ENCODE measurements at places on chromosomes 6 and 20.

DNA sequence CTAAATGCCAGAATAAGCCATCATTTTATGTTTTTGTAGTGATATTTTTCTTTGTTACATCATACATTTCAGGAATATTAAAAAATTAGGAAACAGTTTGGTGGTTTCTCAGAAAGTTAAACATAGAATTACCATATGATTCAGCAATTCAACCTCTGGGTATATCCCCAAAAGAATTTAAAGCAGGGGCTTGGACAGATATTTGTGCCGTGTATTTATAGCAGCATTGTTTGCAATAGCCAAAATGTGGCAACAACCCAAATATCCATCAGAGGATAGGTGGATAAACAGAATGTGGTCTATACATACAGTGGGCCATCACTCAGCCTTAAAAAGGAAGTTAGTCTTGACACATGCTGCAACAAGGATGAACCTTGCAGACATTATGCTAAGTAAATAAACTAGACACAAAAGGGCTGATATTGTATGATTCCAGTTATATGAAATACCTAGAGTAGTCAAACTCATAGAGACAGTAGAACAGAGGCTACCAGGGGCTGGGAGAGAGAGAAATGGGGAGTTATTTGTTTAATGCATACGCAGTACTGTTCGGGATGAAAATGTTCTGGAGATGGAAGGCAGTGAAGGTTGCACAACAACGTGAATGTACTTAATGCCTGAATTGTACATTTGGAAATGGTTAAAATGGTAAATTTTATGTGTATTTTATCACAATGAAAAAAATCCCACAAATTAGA is 18.9 kb upstream of the TRAF3IP2 start:
- DNase-seq = no peak

GRCh38 chr6:96888745-96889144 is 8.9 kb downstream of the NDUFAF4 start:
- DNase-seq = no peak

- peak; percentile 47 for DNase-seq
Measured at GRCh38 chr6:17705428-17705777, 1.3 kb downstream of the NUP153 start.

GRCh38 chr6:111685526-111685925 is 79.8 kb upstream of the TRAF3IP2 start:
- no peak for DNase-seq

DNA sequence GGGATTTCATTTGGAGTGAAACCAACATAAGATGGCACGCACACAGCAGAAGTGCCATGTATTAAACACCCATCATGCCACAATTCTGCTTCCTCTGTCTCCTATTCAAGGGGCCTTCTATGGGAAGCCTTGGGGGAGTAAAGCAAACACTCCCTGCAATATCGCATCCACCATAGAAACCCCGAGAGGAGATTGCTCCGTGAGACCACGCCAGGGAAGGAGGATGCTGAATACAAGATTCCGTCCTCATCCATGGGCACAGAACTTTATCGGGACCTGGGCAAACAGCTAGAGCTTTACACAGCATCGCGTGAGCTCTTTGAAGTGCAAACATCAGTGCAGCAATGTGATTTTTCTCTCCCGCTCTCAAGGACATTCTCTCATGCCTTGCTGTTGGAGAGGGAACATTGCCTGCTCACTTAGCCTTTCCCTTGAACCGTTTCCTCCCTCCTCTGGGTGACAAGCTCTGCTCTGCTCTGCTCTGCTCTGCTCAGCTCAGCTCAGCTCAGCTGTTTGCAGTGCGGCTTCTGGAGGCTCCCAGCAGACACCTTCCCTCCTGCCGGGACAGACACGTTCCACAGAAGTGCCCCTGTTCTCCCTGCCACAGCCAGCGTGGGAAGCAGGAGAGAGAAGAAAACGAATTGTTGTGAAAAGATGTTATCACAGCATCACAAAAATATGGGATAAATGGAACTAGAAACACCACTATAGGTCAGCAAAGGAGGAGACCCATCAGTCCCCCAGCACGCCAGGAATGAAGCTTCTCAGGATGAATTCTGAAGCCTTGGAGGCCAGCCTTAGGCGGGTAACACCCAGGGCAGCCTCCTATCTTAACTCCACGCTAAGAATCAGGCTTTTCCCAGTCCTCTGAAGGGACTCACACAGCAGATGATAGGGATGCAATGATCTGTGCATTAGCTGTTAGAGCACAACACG is 48.2 kb downstream of the RNASET2 start:
- no peak for DNase-seq

DNA sequence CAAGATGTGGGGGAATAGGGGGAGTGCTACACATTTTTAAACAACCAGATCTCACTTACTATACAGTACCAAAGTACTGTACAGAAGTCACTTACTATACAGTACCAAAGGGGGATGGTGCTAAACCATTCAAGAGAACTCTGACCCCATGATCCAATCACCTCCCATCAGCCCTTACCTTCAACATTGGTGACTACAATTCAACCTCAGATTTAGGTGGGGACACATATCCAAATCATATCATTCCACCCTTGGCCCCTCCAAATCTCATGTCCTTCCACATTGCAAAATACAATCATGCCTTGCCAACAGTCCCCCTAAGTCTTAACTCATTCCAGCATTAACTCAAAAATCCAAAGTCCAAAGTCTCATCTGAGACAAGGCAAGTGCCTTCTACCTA is 49.9 kb upstream of the CD2AP start:
- DNase-seq = no peak

DNA sequence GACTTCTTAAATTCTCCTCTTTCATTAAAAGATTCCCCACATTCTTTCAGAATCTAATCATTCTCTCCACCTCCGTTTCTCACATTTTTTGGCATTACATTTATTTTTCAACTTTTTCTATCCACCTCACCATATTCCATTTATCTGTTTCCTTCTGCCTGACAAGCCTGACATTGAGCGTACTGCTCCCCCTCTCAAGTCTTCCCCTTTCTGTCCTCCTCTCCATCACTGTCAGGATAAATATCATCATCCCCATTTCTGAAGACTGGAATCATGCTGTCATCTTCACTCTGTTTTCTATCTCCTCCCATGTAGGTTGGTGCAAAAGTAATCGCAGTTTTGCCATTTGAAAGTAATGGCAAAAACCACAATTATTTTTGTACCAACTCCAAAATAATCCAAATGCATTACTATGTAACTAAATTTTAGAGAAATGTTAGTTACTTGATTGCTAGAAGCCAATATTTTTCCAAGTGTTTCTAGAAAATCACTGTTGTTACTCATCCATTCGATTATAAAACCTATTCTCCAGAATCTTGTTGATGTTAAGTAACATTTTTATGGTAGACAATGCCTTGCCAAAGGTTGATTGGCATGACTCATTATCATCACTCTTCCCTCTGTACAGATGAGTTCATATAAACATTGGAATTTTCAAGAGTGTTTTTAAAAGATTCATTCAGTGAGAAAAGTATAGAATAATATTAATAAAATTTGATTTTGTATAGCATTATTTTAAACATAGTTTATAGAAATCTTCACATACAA is 292.3 kb upstream of the RNF217 start:
- no peak for DNase-seq

DNA sequence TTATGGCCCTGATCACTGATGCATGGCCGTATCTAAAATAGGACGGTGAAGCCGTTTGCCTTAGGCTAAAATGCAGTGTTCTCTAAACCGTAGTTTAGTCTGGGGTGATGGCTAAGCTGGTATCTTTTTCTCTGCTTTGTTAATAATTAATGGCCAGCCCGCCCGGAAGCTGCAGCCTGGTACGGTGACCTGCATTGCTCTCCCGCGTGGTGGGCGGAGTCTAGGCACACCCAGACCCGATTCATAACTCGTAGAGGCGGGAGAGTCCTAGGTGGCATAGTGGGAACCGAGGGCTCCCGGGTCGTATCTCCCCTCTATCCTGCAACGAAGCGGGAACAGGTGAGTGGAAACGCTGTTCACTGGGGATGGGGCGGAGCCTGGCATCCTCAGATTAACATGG is 5.5 kb downstream of the CDH4 start:
- DNase-seq = no peak

- DNase-seq = no peak
Measured at GRCh38 chr6:116190550-116190949, 63.3 kb downstream of the TSPYL4 start.

- DNase-seq = no peak
Measured at GRCh38 chr6:47587493-47587892, 109.9 kb downstream of the CD2AP start.

GRCh38 chr6:46116289-46116688 is 13.5 kb upstream of the ENPP4 start:
- no peak for DNase-seq

GRCh38 chr6:80642452-80642851 is 536.0 kb downstream of the BCKDHB start:
- no peak for DNase-seq

GRCh38 chr20:33306807-33307206 is 23.8 kb downstream of the BPIFB1 start:
- DNase-seq = no peak

DNA sequence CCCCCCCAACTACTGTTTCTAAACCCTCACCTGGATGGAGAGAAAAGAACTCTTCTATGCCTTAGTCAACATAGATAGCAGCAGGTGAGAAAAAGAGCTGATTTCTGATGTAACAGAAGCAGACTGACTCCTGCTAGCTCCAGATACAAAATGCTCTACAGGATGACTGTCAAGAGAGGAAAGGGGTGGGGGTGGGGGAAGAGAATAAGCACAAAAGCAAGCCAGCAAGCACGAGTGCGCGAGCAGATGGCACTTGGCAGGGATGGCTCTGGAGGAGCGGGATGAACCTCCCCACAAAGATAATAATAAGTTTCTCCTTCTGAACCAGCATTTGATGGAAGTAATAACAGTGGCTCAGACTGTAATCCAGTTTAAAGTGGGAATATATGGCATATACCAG is 45.6 kb upstream of the SPDEF start:
- DNase-seq = no peak

DNA sequence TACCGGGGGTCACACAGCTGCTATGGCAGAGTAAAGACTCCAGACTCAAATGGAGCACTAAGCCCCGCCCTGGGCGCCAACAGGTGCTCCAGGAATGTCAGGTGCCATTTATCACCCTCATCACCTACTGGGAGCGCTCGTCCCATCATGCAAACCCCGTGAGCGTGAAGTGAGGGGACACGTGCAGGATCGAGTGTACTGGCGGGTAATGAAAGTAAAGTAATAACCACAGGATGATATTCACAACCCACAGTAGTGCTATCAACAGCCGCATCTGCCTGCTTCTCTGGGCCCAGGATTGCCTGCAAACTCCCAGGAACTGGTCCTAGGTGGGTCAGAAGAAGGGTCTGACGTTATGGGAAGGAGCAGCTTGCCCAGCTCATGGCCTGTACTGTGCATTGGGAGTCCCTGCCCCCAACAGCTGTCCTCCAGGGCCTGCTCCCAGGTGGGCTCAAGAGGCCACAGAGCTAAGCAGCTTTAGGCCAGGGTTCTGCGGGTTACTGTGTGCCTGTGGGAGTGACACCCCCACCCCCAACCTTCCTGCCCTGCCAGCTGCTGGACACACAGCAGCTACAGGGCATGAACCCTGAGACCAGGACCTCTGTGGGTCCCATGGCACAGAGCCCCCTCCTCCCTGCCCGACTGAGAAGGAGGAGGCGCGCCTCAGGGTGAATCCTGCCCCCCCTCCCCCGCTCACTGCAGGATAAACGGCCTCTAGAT is 120.5 kb upstream of the SULF2 start:
- DNase-seq = no peak

DNA sequence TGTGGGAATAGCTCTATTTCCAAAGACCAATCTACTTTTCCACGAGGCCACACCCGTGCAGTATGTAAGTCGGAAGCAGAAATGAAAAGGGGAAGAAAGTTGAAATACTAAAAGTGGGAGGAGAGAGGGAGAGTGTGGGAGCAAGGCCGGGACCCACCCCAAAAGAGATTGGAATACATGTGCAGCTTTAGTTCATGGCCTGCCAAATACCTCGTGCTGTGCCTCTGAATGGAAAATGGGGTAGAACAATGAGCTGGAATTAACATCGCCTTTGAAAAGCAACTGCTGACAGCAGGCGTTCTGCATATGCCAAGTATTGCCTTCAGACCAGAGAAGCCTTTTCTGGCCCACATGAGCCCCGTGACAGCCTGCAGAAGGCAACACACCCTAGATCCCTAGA is 155.6 kb downstream of the CD83 start:
- no peak for DNase-seq

DNA sequence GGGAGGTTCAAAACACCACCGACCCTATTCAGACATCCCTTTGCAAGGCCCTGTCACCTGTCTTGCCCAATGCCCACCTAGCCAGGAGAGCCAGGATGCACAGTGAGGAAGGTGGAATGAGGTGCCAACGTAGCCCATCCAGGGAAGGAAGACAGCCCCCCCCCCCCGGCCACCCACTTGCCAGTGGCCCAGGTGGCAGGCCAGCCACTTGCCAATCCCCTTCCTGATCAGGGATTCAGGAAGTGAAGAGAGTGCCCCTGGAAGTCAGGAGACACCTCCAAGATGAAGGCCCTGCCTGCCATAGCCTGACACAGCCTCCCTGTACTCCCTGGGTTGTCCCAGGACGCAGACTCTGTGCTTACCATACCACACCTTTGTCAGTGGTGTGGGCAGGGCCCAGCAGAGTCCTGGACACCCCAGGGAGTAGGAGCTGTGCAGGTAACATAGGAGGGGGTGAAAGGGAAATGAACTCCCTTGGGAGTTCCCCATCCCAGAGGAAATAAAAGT is 54.7 kb downstream of the MRPL14 start:
- DNase-seq = no peak

GRCh38 chr20:48999890-49000870 is 45.9 kb upstream of the CSE1L start:
- no peak for DNase-seq

- no peak for DNase-seq
Measured at GRCh38 chr20:17952692-17953684, 15.6 kb downstream of the SNX5 start.

GRCh38 chr6:17485181-17485580 is 91.8 kb downstream of the CAP2 start:
- DNase-seq = no peak

DNA sequence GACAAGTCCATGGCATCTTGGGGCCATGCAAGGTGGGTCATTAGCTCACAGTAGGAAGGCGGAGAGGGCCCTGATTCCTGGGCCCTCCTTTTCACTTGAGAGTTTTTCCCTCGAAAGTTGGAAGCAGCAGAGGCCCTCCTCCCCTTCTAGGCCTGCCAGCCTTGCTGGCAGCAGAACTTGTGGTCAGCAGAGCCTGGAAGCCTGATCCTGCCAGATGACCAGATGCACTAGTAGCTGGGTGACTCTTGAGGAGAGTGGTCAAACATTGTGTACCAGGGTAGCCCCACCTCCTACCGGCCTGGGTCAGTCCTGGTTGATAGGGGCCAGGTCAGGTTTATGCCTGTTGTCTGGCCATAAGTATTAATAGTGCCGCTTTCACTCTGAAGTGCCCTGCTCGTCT is 3.8 kb upstream of the HMGA1 start:
- no peak for DNase-seq

Data from pancreas (tissue), 10 donors.